MCF 10A (cell line): ENCODE measurements at places on chromosomes 2 and 18.

DNA sequence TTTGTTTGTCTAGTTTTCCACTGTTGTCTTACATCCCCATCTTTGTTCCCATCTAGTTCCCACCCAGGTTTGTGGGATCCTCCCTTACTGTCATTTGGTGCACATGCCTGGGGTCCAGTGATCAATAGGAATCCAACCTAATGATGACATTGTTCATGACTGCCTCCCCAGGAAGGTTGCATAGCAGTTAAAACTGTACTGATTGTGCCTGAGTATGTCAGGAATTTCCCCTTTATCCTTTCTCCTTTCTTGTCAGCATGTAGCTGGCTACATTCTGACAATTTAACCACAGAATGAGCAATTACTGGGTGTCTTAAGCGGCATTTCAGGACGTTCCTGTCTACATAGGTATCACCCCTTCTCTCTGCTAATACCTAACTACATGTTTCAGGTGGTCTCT is 653.0 kb downstream of the CNTNAP5 start:
- no peak overlapping the region for H3K27ac ChIP-seq
- no peaks in the 10 kb centered on the region for H3K4me1 ChIP-seq
- DNase-seq = no peak
- H3K36me3 ChIP-seq = no peaks in the 10 kb centered on the region

GRCh38 chr2:151729415-151729811 is 4.9 kb downstream of the NEB start:
- no peaks in the 10 kb centered on the region for H3K36me3 ChIP-seq
- no peak overlapping the region for H3K4me3 ChIP-seq
- H3K27me3 ChIP-seq = no peaks in the 10 kb centered on the region

- H3K4me3 ChIP-seq = no peak overlapping the region
- no peaks in the 10 kb centered on the region for H3K27me3 ChIP-seq
- no peak for DNase-seq
- H3K27ac ChIP-seq = no peak overlapping the region
- no peaks in the 10 kb centered on the region for H3K4me1 ChIP-seq
Observed at GRCh38 chr2:147327613-147328012, 517.2 kb upstream of the ACVR2A start.

DNA sequence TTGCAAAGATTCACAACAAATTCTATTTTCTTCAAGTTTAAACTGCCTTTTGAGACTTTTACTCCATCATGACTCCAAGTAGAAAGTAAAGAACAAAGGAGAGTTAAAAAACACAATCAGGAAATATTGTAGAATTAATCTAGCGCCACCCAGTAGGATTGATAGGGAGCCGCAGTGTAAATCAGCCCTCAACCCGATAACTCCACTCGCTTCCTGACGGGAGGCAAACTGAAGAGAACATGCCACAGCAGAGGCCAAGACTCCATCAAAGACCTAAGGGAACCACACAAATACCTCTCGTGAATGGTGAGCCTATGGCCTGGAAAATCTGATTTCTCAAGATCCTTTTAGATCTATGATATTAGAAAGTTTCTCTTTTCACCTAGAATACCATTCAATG is 319.0 kb downstream of the STK39 start:
- no peak overlapping the region for H3K27ac ChIP-seq
- H3K4me3 ChIP-seq = no peak overlapping the region
- no peaks in the 10 kb centered on the region for H3K36me3 ChIP-seq
- H3K4me1 ChIP-seq = peaks cover 11% of the 10 kb centered on the region

- no peaks in the 10 kb centered on the region for H3K27me3 ChIP-seq
- peaks cover 10% of the 10 kb centered on the region for H3K36me3 ChIP-seq
- DNase-seq = no peak
Observed at GRCh38 chr2:46393347-46393820, 86.0 kb upstream of the TMEM247 start.

GRCh38 chr2:1731447-1731962 is 12.8 kb downstream of the PXDN start:
- peaks cover 38% of the 10 kb centered on the region for H3K4me1 ChIP-seq
- peak; percentile 29 for DNase-seq
- peaks cover 12% of the 10 kb centered on the region for H3K36me3 ChIP-seq
- peak overlapping the region; percentile 48 for H3K4me3 ChIP-seq

- no peaks in the 10 kb centered on the region for H3K4me1 ChIP-seq
- no peak for DNase-seq
- H3K27ac ChIP-seq = no peak overlapping the region
- no peaks in the 10 kb centered on the region for H3K36me3 ChIP-seq
- peaks cover 46% of the 10 kb centered on the region for H3K27me3 ChIP-seq
Observed at GRCh38 chr2:70960833-70961647, 17.4 kb upstream of the ANKRD53 start.

- peak; percentile 14 for DNase-seq
- H3K27ac ChIP-seq = no peak overlapping the region
- H3K4me3 ChIP-seq = peak overlapping the region; percentile 56
- peaks cover 6% of the 10 kb centered on the region for H3K4me1 ChIP-seq
Observed at GRCh38 chr18:5309888-5310470, 14.5 kb upstream of the ZBTB14 start.

- DNase-seq = no peak
- H3K4me3 ChIP-seq = no peak overlapping the region
- peaks cover 6% of the 10 kb centered on the region for H3K36me3 ChIP-seq
- H3K4me1 ChIP-seq = peaks cover 9% of the 10 kb centered on the region
Observed at GRCh38 chr2:71473346-71474031, 20.1 kb downstream of the DYSF start.

DNA sequence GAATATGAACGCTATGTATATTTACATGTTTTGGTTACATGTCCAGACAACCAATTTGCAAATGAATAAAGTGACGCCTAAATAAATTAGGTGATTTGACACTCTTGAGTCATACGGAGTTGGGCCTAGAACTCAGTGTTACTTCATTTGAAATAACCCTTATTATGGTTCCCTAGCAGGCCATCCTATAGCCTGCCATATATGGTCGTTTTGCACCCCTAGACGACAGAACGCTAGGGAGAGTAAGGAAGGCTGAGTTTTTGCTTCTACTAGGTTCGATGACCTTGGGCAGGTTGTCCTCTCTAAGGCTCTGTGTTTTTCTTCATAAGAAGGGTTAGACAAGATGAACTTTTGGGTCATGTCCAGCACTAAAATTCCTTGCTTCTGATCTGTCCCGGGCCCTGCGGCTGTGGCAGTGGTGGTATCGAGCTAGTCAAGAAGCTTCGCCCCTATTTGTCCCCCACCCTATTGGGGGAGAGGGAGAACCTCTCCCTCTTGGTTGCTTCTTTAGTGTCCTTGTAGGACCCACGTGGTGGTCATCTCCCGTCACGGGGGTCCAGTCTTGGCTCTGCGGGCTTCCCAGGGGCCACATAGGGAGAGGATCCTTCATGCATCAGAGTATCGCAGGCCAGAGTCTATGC is 574 bp upstream of the EML4 start:
- no peaks in the 10 kb centered on the region for H3K4me1 ChIP-seq
- no peak for DNase-seq
- no peak overlapping the region for H3K4me3 ChIP-seq

- H3K27ac ChIP-seq = no peak overlapping the region
- H3K4me1 ChIP-seq = peaks cover 4% of the 10 kb centered on the region
- no peak for DNase-seq
- H3K27me3 ChIP-seq = no peaks in the 10 kb centered on the region
- peaks cover 12% of the 10 kb centered on the region for H3K36me3 ChIP-seq
Observed at GRCh38 chr2:162217598-162217997, 25.6 kb downstream of the FAP start.

- H3K36me3 ChIP-seq = no peaks in the 10 kb centered on the region
- DNase-seq = peak; percentile 59
- peaks cover 19% of the 10 kb centered on the region for H3K27me3 ChIP-seq
- H3K4me1 ChIP-seq = no peaks in the 10 kb centered on the region
- H3K27ac ChIP-seq = no peak overlapping the region
Observed at GRCh38 chr18:46542545-46542944, 114.5 kb downstream of the LOXHD1 start.

DNA sequence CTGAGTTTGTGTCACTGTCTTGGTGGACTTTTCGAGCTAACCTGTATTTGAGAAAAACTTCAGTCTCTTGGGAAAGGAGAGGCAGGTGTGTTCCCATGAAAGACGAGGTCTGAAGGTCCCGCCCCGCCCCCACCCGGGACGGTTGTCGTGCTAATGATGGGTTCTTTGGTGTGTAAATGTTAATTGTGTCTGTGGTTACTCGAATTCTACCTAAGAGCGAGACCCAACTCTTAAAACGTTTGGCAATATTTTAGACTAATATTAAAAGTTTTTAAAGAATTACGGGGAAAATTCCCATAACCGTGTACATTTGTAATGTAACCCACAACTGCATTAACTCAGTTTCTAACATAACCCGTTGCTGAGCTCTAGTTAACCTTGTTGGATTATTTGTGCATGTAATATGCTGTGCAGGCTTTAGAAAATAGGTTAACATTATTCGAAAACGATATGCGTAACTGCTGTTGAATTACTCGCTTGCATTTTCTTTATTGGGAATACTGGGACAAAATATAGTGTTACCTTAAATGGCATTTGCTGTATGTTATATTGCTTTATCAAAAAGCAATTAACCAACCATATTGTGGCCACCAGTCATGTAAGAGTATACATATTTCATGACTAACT is 833 bp downstream of the EPB41L5 start:
- no peaks in the 10 kb centered on the region for H3K36me3 ChIP-seq
- peaks cover 26% of the 10 kb centered on the region for H3K4me1 ChIP-seq
- peak overlapping the region; percentile 66 for H3K4me3 ChIP-seq
- peak; percentile 62 for DNase-seq

- no peak for DNase-seq
- H3K36me3 ChIP-seq = no peaks in the 10 kb centered on the region
- H3K27me3 ChIP-seq = no peaks in the 10 kb centered on the region
- no peak overlapping the region for H3K27ac ChIP-seq
- H3K4me3 ChIP-seq = no peak overlapping the region
Observed at GRCh38 chr2:207274530-207275189, 108.9 kb upstream of the KLF7 start.

- no peaks in the 10 kb centered on the region for H3K36me3 ChIP-seq
- peaks cover 28% of the 10 kb centered on the region for H3K4me1 ChIP-seq
- peak; percentile 47 for DNase-seq
- no peaks in the 10 kb centered on the region for H3K27me3 ChIP-seq
- peak overlapping the region; percentile 0 for H3K27ac ChIP-seq
- no peak overlapping the region for H3K4me3 ChIP-seq
Observed at GRCh38 chr18:63831080-63831788, 56.0 kb downstream of the SERPINB7 start.

DNA sequence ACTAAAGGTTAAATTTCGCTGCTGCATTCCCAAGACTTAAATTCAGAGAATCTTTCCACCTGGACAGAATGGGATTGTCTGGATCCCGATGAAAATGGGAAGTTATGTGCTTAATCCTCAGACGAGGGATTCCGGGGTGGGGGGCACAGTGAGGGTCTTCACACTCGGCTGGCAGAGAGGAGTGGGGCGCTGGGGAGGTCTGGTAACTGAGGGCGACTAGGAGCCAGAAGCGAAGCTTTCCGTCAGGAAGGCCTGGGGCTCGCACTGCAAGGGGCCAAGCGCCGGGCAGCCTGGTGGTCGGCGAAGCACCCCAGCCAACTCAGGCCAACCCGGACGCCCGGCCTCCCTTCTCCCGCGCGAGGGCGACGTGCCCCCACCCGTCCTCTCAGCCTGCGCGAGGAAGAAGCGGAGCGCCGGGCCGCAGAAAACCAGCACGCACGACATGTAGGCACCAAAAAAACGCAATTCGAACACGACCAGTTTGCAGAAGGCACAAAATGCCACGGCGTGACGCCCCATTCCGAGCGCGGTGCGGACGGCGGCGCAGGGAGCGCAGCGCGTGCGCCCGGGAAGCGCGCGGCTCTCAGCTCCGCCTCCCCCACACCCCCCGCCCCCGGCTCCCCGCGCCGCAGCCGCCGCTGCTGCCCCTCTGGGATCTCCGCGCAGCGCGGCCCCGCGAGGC is 188.1 kb downstream of the ZEB2 start:
- no peaks in the 10 kb centered on the region for H3K27me3 ChIP-seq
- H3K4me1 ChIP-seq = peaks cover 13% of the 10 kb centered on the region
- DNase-seq = no peak
- H3K4me3 ChIP-seq = peak overlapping the region; percentile 76

DNA sequence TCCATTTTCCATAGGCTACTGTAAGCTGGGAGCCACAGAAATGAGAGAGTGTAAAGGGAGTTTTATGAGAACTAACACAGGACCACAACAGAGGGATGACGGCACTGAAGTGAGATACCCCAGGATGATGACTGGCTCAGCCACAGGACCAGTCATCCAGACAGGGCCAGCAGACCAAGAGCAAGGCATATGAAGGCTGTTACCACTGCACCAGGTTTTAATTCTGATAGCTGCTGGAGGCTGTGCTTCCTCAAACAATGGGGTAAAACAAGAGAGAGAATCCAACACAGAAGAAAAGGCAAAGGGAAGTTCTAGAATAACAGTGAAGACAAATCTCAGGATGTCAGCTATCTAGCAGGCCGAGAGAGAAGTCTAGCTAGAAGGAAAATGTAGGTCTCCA is 94.9 kb downstream of the BCL2 start:
- DNase-seq = no peak
- H3K4me1 ChIP-seq = peaks cover 12% of the 10 kb centered on the region
- no peaks in the 10 kb centered on the region for H3K27me3 ChIP-seq
- no peak overlapping the region for H3K4me3 ChIP-seq
- peaks cover 3% of the 10 kb centered on the region for H3K36me3 ChIP-seq

DNA sequence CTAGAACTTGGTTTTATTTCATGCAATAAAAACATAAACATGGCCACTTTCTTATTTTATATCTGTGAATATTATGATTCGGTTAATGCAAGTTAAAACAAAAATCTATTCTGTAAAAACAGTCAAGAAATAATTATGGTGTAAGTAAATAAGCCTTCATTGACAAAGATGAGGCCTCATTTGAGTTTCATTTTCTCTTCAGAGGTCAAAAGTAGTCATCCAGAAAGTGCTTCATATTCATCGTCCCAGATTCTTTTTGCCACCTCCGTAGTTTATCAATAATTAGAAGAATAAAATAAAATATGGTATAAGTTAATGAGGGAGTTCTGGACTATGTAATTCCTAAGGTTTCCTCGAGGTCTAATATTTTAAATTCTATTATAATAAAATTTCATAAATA is 19.4 kb upstream of the HNRNPA3 start:
- no peaks in the 10 kb centered on the region for H3K27me3 ChIP-seq
- no peaks in the 10 kb centered on the region for H3K36me3 ChIP-seq
- peaks cover 6% of the 10 kb centered on the region for H3K4me1 ChIP-seq
- no peak overlapping the region for H3K27ac ChIP-seq
- H3K4me3 ChIP-seq = no peak overlapping the region

DNA sequence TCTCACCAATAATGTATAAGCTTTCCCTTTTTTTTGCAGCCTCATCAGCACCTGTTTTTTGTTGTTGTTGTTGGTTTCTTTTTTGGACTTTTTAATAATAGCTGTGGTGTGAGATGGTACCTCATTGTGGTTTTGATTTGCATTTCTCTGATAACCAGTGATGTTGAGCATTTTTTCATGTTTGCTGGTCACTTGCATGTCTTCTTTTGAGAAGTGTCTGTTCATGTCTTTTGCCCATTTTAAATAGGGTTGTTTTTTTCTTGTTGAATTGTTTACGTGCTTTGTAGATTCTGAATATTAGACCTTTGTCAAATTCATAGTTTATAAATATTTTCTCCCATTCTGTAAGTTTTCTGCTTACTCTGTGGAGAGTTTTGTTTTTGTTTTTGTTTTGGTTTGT is 88.4 kb upstream of the EPAS1 start:
- H3K27ac ChIP-seq = no peak overlapping the region
- no peak overlapping the region for H3K4me3 ChIP-seq
- H3K4me1 ChIP-seq = peaks cover 4% of the 10 kb centered on the region
- no peaks in the 10 kb centered on the region for H3K36me3 ChIP-seq
